ENCODE measurements at places on chromosomes 12 and 14.

GRCh38 chr12:90653040-90653439 lies 301.9 kb downstream of the CCER1 start:
- DNase-seq = no peak

DNA sequence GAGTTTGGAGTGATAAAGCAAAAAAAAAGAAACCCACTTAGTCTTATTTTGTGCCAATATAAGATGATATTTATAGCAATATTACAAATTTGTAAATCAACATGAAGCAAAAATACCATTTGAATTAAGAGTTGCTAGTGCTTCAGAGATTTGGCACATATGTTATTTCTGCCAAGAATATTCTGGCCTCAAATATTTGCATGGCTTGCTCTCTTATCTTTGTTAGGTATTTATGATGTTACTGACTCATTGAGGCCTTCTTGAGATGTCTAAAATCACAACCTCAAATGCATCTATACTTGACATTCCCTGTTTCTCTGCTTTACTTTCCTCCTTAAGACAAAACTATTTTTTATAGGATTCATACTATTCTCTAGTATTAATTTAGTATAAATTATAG lies 301.5 kb downstream of the NELL2 start:
- no peak for DNase-seq

- DNase-seq = no peak
Observed at GRCh38 chr12:6367969-6368892, 7.1 kb downstream of the SCNN1A start.

DNA sequence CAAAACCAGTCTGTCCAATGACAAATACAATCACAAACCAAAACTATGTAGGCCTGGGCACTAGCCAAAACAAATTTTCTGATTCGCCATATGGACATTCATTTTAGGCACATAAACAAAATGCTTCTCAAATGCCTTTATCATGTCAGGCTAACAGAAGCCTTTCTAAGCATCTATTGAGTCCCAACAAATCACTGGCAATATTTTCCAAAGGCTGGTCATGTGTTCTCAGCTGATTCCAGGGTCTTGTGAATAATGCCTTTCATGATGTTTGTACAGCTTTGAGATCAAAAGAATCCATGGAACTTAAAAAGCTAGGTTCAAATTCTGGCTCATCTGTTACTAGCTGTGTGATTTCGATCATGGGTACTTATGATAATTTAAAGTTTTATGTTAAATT lies 16.1 kb downstream of the FSCB start:
- DNase-seq = no peak

DNA sequence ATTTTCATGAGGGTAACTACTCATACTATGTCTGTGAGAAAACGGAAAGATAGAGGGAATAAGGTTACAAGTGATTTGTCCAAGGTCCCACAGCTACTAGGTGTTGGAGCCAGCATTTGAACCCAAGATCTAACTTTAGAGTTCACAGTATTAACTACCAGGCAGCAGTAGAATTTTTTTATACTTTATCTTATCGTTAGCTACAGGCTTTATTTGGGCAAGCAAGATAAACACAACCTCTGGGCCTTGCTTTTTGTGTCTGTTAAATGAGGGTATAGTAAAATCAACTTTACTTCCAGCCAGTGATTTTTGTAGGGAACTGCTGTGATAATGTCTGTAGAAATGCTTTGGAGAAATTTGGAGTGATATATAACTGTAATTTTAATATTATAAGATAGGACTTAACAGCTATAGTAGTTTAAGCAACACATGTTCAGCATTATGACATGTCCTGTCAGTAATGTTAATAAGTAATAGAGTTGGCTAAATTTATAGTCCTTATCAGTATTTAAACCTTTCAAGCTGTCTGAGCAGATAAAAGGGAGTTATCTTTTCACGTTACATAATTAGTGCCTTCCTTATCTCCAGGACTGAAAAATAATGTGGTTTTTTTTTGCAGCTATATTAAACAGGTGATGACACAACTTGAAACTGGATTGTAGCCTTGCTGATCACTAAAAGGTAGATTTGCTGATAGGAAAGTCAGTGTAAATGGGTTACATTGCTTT lies 12.8 kb downstream of the LEMD3 start:
- DNase-seq = no peak

DNA sequence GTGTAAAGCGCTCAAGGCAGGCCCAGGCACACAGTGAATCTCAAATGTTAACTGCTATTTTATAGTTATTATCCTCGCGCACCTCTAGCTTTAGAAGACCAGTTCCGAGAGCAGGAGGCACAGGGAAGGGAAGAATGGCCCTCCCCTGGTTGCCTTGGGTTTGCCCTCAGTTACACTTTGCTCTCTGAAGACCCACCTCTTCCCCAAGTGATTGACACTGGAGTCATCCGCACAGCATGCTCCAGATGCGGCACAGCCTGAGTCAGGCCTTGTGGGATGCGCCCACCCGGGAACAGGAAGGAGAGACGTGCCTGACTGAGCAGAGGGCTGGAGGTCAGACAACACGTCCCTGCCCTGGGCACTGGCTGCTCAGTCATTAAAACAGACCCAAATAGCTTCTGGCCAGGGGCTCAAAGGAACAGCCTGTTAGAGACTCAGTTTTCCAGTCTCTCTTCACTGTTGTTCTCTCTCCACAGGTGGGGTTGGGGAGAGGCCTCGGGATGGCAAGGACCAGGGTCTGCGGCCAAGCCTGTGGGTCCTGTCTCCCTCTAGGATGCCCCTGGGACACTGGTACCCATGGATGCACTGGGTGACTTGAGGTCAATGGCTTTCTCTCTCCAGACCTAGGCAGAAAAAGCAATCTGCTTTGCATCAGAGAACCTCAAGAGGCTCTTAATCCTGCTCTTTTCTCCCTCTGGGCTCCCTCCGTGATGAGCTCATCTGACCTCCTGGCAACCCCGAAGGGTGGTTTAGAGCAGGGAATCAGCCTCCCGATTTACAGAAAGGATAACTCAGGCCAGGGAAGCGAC lies 13.6 kb upstream of the MLXIP start:
- peak; percentile 76 for DNase-seq

GRCh38 chr12:49966511-49967041 lies 4.9 kb downstream of the AQP5 start:
- no peak for DNase-seq

- DNase-seq = no peak
Observed at GRCh38 chr12:71567537-71567936, 96.1 kb downstream of the ZFC3H1 start.

DNA sequence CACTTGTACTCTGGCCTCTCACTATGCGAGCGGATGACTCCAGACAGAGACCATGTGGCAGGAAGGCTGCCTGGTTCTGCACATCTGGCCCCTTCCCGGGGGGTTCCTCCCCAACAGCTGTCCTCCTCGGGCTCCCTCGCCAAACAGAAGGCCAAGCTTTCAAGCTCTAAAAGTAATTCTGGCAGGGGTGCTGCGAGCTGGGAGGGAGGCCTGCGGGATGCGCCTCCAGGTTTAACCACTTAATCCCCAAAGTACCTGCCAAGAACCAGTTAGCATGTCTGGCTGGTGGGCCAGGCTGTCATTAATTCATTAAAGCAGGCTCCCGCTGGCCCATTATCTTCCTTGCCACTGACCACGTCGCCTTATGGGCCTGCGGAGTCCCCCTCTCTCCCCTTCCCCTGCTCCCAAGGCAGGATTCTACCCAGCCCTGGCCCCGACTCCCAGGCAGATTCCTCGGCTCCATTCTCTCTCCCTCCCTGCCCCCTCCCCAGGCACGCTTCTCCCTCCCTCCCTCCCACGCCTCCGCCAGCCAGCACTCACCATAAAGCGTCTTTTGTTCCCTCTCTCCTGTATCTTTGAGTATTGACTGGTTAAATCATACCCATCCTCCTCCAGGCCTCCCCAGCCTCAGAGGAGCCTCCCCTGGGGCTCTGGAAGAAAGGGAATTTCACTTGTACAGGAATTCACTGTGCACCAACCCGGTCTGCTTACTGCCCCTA lies 4.9 kb downstream of the HRK start:
- DNase-seq = no peak

GRCh38 chr12:90631591-90632212 lies 323.3 kb downstream of the CCER1 start:
- no peak for DNase-seq

- DNase-seq = no peak
Observed at GRCh38 chr12:104672501-104673265, 215.9 kb downstream of the CHST11 start.

GRCh38 chr14:67332468-67332867 lies 27.1 kb downstream of the ATP6V1D start:
- DNase-seq = no peak

DNA sequence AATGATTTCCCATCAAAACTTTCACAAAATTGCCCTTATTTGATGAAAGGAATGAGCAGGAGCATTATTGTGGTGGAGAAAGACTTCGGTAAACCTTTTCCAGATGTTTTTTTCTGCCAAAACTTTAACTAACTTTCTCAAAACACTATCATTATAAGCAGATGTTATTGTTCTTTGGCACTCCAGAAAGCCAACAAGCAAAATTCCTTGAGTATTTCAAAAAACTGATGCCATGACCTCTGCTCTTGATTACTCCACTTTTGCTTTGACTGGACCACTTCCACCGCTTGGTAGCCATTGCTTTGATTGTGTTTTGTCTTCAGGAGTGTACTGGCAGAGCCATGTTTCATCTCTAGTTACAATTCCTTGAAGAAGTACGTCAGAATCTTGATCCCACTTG lies 29.7 kb upstream of the RAB21 start:
- DNase-seq = no peak

- DNase-seq = no peak
Observed at GRCh38 chr14:77302926-77303325, 17.8 kb downstream of the POMT2 start.

GRCh38 chr12:574475-575128 lies 88.6 kb downstream of the NINJ2 start:
- no peak for DNase-seq

- no peak for DNase-seq
Observed at GRCh38 chr14:33364466-33364865, 425.8 kb downstream of the NPAS3 start.

- no peak for DNase-seq
Observed at GRCh38 chr14:21367582-21368144, 16.2 kb downstream of the SUPT16H start.

- DNase-seq = no peak
Observed at GRCh38 chr12:99745121-99745520, 97.6 kb downstream of the GARIN6 start.

DNA sequence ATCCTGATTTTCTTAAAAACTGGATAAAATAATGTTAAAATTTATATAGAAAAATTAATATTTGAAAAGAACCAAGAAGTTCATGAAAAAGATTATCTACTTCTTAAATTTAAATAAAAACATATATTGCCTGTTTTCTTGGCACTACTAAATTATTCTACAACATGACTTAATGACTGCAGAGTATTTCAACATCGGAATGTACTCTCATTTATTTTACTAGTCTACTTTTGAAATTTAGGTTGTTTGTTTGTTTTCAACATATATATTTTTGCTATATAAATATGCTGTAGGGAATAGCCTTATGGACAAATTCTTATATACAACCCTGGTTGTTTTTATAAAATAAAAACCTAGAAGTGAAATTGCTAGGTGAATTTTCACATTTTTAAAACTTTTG lies 231.6 kb downstream of the RAD51B start:
- no peak for DNase-seq

GRCh38 chr12:7859552-7859951 lies 13.2 kb downstream of the SLC2A14 start:
- no peak for DNase-seq

- peak; percentile 50 for DNase-seq
Observed at GRCh38 chr14:68392393-68393141, 400.3 kb downstream of the ZFP36L1 start.

DNA sequence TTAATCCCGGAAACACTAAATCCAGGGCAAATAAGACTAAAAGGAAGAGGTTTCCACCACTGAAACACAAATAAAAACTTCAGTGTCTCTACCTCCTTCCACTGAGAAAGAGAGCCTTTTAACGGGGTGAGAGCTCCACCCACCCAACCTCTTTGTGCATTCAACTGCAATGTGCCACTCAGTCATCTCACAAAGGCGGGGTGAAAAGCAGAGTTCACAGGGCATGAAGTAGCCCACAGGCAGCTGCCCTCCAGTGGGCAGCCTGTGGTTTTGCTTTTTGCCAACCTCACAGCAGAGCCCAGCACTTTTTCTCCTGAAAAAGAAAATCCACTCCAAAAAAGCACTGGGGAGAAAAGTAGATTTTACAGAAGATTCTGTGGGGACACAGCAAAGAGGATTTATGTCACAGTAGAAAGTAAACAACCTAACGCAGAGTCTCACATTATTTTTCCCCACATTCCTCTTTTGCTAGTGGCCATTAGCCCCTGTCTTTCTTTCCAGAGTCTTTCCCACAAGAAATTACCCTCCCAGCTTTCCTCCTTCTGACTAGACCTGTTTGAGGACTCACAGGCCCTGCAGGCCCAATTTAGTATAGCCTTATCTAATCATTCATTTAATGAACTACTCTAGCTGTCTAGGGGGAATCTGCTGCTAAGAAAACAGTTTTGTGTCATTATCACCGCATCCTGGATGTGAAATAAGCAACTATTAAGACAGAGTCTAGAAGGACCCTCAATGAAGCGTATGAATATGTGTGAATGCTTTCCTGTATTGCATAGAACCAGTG lies 753.8 kb upstream of the FOXG1 start:
- no peak for DNase-seq

DNA sequence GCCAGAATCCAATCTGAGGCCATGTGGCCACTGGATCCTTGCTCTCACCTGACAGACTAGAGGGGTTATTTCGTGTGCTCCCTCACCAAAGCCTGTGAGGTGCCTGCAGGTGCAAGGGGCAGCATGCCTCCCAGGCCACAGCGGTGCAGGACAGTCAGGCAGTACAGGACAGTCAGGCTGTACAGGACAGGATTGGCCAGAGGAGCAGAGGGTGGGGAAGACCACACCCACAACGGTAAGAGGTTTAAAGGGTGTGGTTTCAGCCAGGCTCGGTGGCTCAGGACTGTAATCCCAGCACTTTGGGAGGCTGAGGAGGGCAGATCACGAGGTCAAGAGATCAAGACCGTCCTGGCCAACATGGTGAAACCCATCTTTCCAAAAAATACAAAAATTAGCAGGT lies 3.1 kb upstream of the BRF1 start:
- DNase-seq = no peak

- DNase-seq = no peak
Observed at GRCh38 chr14:89773644-89774316, 180.8 kb downstream of the EFCAB11 start.

- no peak for DNase-seq
Observed at GRCh38 chr12:108332791-108333382, 6.2 kb downstream of the CMKLR1 start.

Data from NCI-H1417 (cell line).